Heart right ventricle (tissue), 16 donors: ENCODE measurements at places on chromosomes 1 and 21.

DNA sequence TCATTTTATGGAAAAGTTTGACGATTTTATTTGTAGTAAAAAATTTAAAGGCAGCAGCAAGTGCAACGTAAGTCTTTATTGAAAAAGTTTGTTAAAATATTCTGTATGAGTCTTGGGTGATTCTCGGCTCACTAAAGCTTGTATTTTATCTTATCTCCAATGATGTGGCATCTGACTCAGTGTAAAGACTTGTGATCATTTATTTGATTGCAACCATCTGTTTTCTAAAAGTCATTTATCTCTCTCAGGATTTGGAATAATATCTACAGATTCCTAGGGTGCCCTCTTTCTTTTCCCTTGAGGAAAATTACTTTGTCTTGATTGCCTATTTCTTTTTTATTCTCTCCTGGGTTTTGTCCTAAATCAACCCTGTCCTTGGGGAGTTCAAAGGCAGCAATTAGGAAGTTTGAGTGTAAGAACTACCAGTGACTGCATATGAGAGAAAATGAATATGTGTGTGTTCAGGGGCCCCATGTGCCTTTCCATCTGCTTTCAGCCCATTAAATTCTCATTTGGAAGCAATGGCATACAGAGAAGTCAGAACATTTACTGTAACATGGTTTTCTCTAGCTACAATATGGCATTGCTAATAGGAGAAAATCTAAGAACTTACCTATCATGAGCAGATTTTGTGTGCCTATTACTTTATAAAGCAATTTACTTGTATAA, 575.0 kb upstream of the CHRM3 start:
- no peak for DNase-seq
- no peaks in the 10 kb centered on the region for H3K36me3 ChIP-seq
- H3K27me3 ChIP-seq, result no peaks in the 10 kb centered on the region
- H3K4me1 ChIP-seq, result no peaks in the 10 kb centered on the region
- no peak overlapping the region for H3K4me3 ChIP-seq
- H3K27ac ChIP-seq, result no peak overlapping the region

DNA sequence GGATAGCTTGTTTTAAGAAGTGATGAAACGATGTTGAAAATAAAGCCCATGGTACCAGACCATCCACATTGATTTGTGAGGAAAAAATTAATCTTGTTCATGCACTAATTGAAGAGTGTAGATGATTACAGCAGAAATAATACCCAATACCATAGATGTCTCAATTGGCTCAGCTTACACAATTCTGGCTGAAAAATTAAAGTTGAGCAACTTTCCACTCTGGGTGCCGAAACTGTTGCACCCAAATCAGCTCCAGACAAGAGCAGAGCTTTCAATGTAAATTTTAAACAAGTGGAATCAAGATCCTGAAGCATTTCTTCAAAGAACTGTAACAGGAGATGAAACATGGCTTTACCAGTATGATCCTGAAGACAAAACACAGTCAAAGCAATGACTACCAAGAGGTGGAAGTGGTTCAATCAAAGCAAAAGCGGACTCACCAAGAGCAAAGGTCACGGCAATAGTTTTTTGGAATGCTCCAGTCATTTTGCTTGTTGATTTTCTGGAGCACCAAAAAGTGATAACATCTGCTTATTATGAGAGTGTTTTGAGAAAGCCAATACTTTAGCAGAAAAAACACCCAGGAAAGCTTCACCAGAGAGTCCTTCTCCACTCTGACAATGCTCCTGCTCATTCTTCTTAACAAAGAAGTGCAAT, 16.1 kb upstream of the KCNA3 start:
- no peak for DNase-seq
- H3K27me3 ChIP-seq, result peaks cover 10% of the 10 kb centered on the region
- no peak overlapping the region for H3K27ac ChIP-seq
- no peaks in the 10 kb centered on the region for H3K36me3 ChIP-seq
- no peak overlapping the region for H3K4me3 ChIP-seq

GRCh38 chr1:151944126-151944856, 35.0 kb upstream of the THEM4 start:
- H3K4me1 ChIP-seq, result peaks cover 58% of the 10 kb centered on the region
- peak overlapping the region; percentile 88 for H3K27ac ChIP-seq
- H3K4me3 ChIP-seq, result no peak overlapping the region
- H3K27me3 ChIP-seq, result no peaks in the 10 kb centered on the region
- no peaks in the 10 kb centered on the region for H3K36me3 ChIP-seq
- DNase-seq, result no peak

- H3K4me3 ChIP-seq, result peak overlapping the region; percentile 46
- no peaks in the 10 kb centered on the region for H3K4me1 ChIP-seq
- no peaks in the 10 kb centered on the region for H3K36me3 ChIP-seq
- H3K27me3 ChIP-seq, result peaks cover 55% of the 10 kb centered on the region
- DNase-seq, result peak; percentile 14
These were observed 90.2 kb downstream of the DMRTA2 start for GRCh38 chr1:50332941-50333594.

GRCh38 chr1:43997295-43997999, 6.0 kb downstream of the CCDC24 start:
- no peak for DNase-seq
- H3K27me3 ChIP-seq, result no peaks in the 10 kb centered on the region
- H3K27ac ChIP-seq, result no peak overlapping the region

DNA sequence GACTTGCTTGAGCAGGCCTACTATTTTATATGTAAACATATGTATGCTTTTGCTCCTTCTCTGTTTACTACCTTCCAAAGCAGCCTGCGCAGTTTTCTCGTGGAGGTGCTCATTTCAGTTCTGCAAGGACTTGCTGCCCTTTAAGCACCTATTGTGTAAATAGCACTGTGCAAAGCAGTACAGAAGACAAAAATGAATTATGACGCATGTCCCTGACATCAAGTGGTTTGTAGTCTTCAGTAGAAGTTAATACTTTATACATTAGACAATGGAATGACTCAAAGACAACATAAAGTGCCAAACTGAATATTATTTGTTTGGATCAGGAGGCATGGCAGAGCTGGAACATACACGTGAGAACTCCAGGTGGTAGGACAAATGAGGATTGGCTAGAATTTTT, 611.7 kb downstream of the LMO4 start:
- no peaks in the 10 kb centered on the region for H3K36me3 ChIP-seq
- H3K4me1 ChIP-seq, result no peaks in the 10 kb centered on the region
- H3K27ac ChIP-seq, result no peak overlapping the region
- no peak for DNase-seq
- no peaks in the 10 kb centered on the region for H3K27me3 ChIP-seq

DNA sequence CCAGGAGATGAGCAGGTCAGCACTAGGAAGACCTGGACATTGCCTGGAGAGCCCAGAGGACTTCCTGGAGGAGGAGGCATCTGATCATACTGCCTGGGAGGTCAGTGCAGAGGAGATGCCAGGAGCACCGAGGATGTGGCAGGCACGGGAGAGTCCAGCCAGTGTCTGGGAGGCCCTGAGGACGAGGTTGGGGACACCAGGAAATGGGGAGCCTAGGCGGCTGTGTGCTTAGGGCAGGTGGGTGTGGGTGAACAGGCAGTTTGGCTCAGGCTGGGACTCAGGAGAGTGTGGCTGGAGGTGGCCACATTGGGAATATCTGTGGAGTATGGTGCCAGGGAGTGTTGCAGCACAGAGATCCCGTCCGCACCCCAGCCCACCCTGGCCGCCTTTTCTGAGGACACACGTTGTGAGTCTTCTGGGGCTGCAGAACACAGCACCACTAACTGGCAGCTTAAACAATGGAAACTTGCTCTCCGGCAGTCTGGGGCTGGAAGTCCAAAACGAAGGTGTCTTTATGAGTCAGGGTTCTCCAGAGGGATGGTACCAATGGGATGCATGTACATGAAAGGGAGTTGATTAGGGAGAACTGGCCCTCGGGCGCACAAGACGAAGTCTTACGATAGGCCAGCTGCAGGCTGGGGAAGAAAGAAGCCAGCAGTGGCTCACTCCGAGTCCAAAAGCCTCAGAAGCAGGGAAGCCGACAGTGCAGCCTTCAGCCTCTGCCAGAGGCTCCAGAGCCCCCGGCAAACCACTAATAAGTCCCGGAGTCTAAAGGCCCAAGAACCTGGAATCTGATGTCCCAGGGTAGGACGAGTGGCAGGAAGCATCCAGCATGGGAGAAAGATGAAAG, 58.0 kb downstream of the FAAP20 start:
- no peaks in the 10 kb centered on the region for H3K36me3 ChIP-seq
- no peak overlapping the region for H3K27ac ChIP-seq
- H3K4me3 ChIP-seq, result no peak overlapping the region
- peaks cover 44% of the 10 kb centered on the region for H3K4me1 ChIP-seq

DNA sequence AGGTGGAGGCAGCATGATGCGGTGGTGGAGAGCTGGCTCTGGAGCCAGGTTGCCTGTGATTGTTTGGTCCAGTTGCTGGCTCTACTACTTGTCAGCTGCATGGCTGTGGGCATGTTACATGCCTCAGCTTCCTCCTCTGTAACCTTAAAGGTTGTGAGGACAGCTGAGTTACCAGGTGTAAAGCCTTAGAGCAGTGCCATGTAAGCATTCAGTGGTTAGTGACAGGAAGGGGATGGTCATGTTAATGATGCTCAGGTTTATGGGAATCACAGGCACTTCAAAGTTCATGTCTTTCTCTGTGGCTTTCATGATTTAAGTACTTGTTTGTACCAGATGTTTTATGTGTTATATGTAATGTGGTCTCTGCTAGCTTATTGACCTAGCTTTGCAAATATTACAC, 32.6 kb downstream of the PTGFRN start:
- DNase-seq, result no peak
- no peak overlapping the region for H3K4me3 ChIP-seq
- no peaks in the 10 kb centered on the region for H3K36me3 ChIP-seq

- no peaks in the 10 kb centered on the region for H3K4me1 ChIP-seq
- no peak overlapping the region for H3K4me3 ChIP-seq
- H3K27me3 ChIP-seq, result no peaks in the 10 kb centered on the region
- no peak for DNase-seq
- no peaks in the 10 kb centered on the region for H3K36me3 ChIP-seq
These were observed 26.5 kb upstream of the SLC35A3 start for GRCh38 chr1:99943223-99943794.

DNA sequence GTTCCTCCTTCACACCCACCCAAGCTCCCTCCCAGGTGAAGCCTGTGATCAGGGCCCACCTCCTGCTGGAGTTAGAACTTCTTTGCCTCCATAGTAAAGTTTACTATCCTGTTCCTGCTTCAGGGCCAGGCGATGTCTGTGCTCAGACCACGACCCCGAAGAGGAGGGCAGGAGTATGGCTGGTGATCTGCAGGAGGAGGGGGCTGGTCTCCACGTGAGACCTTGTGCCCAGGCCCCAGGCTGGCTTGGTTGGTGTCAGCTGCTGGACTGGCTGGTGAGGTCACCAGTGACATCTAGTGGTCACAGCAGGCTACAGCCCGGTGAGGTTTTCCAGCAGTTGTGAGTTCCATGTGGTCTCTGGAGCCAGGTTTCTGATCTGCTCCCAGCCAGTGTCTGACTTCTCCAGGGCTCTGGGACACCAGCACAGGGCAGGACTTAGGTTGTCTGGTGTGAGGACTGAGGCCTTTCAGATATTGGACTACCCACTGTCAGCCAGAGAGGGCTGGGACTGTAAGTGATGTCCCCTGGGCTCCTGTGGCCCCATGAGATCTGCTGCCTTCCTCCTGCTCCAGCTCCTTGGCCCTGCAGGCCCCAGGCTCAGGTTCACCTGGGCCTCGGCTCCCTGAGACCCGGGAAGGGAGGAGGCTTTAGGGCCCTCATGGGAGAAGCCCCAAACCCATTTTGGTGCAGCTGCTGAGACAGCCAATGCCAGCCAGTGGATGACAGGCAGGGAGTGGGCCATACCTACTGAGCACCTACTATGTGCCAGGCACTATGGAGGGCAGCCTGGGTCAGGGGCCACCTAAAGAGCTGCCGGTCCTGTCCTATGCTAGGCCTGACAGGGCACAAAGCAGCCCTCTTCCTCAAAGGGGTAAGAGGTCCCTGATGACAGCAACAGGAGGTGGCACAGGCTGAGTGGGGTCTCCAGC, 6.0 kb upstream of the UBL4B start:
- H3K4me1 ChIP-seq, result peaks cover 10% of the 10 kb centered on the region
- H3K4me3 ChIP-seq, result no peak overlapping the region
- H3K27ac ChIP-seq, result no peak overlapping the region
- DNase-seq, result peak; percentile 52
- H3K36me3 ChIP-seq, result no peaks in the 10 kb centered on the region

DNA sequence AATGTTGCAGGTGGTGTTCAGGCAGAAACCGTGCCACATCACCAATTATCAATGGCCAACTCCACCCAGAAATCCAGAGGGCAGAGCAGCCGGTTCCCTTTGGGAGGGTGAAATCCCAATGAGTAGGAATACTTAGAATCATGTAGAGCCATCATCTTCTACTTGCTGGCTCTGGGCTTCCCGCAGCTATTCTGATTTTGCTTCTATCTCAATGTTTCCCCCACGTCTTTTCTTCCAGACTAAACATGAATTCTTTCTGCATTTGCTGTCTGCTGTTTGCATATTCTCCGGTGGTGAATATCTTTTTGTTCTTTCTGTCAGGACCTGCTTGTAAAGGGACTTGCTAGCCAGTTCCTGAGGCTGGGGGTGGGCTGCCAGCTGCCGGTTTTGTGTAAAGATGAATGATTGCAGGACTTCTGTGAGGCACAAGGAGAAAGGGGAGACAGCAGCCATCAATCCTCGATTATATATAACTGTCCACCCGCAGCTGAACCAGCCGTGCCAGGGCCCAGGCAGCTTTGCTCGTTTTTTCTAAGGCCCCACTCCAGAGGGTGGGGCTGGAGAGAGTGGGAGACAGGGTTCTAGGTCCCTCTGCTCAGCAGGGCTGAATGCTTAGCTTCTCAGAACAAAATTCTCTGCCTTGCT, 33.2 kb downstream of the PRAMEF20 start:
- H3K4me3 ChIP-seq, result no peak overlapping the region
- no peaks in the 10 kb centered on the region for H3K36me3 ChIP-seq
- DNase-seq, result no peak
- peaks cover 4% of the 10 kb centered on the region for H3K27me3 ChIP-seq
